Fibroblast of villous mesenchyme (primary cell): ENCODE measurements at places on chromosomes 11 and 22. TPM values are rescaled to one million over a fixed set of nuclear protein-coding genes. Genes with fewer than 3 reads are reported as not detected.

MRGPRE gene
- not detected in 2 replicates for total RNA-seq

HMOX1 gene
- total RNA-seq = 24.2 and 28.0 TPM in 2 replicates

TIMP3 gene
- 418 and 924 TPM in 2 replicates for total RNA-seq

CASP5 gene
- 0.43 TPM in 1 of 2 replicates, not detected in the other for total RNA-seq

CCDC87 gene
- total RNA-seq = 0.43 and 0.64 TPM in 2 replicates

CCDC116 gene
- 0.32 and 0.43 TPM in 2 replicates for total RNA-seq

PHRF1 gene
- total RNA-seq = 29.4 and 38.7 TPM in 2 replicates

MPZL2 gene
- not detected in 2 replicates for total RNA-seq

SHISA8 gene
- not detected in 2 replicates for total RNA-seq

ZW10 gene
- 18.0 and 23.7 TPM in 2 replicates for total RNA-seq

TMEM45B gene
- not detected in 2 replicates for total RNA-seq

BIRC3 gene
- 0.64 and 8.2 TPM in 2 replicates for total RNA-seq

ELF5 gene
- total RNA-seq = under 0.01 TPM in 2 replicates

CENPM gene
- 14.2 and 21.6 TPM in 2 replicates for total RNA-seq

TRIM48 gene
- not detected in 2 replicates for total RNA-seq

KLHL35 gene
- total RNA-seq = 1.3 and 3.2 TPM in 2 replicates

ATL3 gene
- 123 and 152 TPM in 2 replicates for total RNA-seq

PGM2L1 gene
- 2.6 and 6.1 TPM in 2 replicates for total RNA-seq

TM7SF2 gene
- total RNA-seq = 31.6 and 45.8 TPM in 2 replicates

LDHAL6A gene
- total RNA-seq = not detected in 2 replicates

KRTAP5-2 gene
- not detected in 2 replicates for total RNA-seq

SYT8 gene
- under 0.01 TPM in 1 of 2 replicates, not detected in the other for total RNA-seq

TBX1 gene
- total RNA-seq = under 0.01 and 0.43 TPM in 2 replicates

TEX12 gene
- 0.32 TPM in 1 of 2 replicates, not detected in the other for total RNA-seq

GLB1L3 gene
- total RNA-seq = not detected in 2 replicates

SOX10 gene
- total RNA-seq = not detected in 2 replicates

SYT13 gene
- not detected in 2 replicates for total RNA-seq

PATE1 gene
- not detected in 2 replicates for total RNA-seq

POU2AF2 gene
- not detected in 2 replicates for total RNA-seq

RFPL3 gene
- not detected in 2 replicates for total RNA-seq

ANGPTL5 gene
- not detected in 2 replicates for total RNA-seq

FADS2 gene
- 713 and 741 TPM in 2 replicates for total RNA-seq

YPEL4 gene
- total RNA-seq = 0.43 and 0.64 TPM in 2 replicates

ANO3 gene
- total RNA-seq = under 0.01 and 0.32 TPM in 2 replicates

PIH1D2 gene
- 1.3 and 2.6 TPM in 2 replicates for total RNA-seq

SMIM35 gene
- not detected in 2 replicates for total RNA-seq

OR52E8 gene
- not detected in 2 replicates for total RNA-seq

ZFP91 gene
- 54.4 and 68.7 TPM in 2 replicates for total RNA-seq

RCOR2 gene
- total RNA-seq = 1.7 and 3.2 TPM in 2 replicates

OTOG gene
- total RNA-seq = not detected in 2 replicates

OR52I2 gene
- total RNA-seq = not detected in 2 replicates

CALCB gene
- total RNA-seq = not detected in 2 replicates

OR51B2 gene
- total RNA-seq = not detected in 2 replicates

RBMXL2 gene
- total RNA-seq = under 0.01 TPM in 1 of 2 replicates, not detected in the other

MICAL2 gene
- 164 and 323 TPM in 2 replicates for total RNA-seq

EMID1 gene
- under 0.01 and 0.32 TPM in 2 replicates for total RNA-seq

PDE3B gene
- 0.32 and 0.43 TPM in 2 replicates for total RNA-seq

SCGB2A2 gene
- not detected in 2 replicates for total RNA-seq

CDC45 gene
- 8.1 and 10.4 TPM in 2 replicates for total RNA-seq

DBX1 gene
- not detected in 2 replicates for total RNA-seq

OR2AG2 gene
- total RNA-seq = under 0.01 and 0.32 TPM in 2 replicates

PHF21B gene
- not detected in 2 replicates for total RNA-seq

RAB38 gene
- 0.64 and 3.5 TPM in 2 replicates for total RNA-seq

TMEM132A gene
- total RNA-seq = 29.3 and 40.6 TPM in 2 replicates

OMP gene
- total RNA-seq = 1.6 TPM in 1 of 2 replicates, not detected in the other

OR4D9 gene
- total RNA-seq = under 0.01 TPM in 1 of 2 replicates, not detected in the other

TRIOBP gene
- total RNA-seq = 121 and 141 TPM in 2 replicates

YAP1 gene
- 127 and 148 TPM in 2 replicates for total RNA-seq
